ENCODE measurements at places on chromosomes 11 and 22.

DNA sequence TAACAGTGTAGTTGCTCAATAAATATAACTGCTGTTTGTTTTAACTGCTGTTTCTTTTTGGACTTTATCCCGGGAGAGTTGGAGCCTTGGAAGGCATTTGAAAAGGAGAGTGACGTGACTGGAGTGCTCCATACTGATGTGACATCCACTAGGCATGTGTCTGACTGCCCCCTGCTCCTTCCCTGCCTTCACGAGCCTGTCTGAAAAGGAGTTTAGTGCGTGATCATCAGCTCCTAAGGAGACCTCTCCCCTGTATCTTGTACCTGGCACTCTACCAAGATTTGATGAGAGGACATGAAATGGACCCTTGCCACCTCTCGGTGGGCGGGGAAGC, 22.9 kb downstream of the ZBTB16 start:
- no peak for DNase-seq

DNA sequence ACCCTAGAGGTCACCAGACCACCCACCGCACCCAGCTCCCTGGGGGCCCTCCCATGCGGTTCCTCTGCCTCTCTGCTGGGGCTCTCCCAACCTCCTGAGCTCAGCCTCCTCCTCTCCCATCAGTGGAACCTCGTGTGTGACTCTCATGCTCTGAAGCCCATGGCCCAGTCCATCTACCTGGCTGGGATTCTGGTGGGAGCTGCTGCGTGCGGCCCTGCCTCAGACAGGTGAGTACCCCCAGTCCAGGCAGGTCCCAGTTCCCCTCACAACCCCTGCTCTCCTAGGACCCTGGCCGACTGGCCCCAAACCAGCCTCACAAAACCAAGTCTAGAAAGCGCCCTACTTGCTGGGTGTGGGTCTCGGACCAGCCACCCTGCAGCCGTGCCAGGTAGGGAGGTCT, 1.6 kb downstream of the SLC22A12 start:
- no peak for DNase-seq

GRCh38 chr11:65473278-65473860, 25.5 kb upstream of the MALAT1 start:
- DNase-seq, result no peak

DNA sequence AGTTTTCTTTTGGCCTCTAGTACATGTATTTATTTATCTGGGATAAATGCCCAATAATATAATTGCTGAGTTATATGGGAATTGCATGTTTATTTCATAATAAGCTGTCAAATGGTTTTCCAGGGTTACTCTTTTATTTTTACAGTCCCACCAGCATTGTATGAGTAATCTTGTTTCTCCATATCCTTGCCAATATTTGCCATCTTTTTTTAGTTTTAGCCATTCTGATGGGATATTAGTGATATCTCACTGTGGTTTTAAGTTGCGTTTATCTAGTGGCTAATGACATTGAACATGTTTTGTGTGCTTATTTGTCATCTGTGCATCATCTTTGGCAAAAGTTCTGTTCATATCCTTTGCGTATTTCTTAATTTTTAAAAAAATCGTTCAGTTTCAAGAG, 372.8 kb upstream of the CCDC179 start:
- no peak for DNase-seq

GRCh38 chr11:77127920-77128691, at the start of gene MYO7A:
MYO7A (plus strand) TSS chr11:77128246; CDS start chr11:77130635, 2,389 bp downstream.
- DNase-seq, result no peak
